CD8-positive, alpha-beta memory T cell (primary cell): ENCODE measurements at places on chromosomes 3 and 15.

- DNase-seq, result no peak
Observed at GRCh38 chr15:36232491-36232890, 346.9 kb upstream of the CDIN1 start.

GRCh38 chr15:80480909-80481308 is 76.7 kb downstream of the ARNT2 start:
- no peak for DNase-seq

DNA sequence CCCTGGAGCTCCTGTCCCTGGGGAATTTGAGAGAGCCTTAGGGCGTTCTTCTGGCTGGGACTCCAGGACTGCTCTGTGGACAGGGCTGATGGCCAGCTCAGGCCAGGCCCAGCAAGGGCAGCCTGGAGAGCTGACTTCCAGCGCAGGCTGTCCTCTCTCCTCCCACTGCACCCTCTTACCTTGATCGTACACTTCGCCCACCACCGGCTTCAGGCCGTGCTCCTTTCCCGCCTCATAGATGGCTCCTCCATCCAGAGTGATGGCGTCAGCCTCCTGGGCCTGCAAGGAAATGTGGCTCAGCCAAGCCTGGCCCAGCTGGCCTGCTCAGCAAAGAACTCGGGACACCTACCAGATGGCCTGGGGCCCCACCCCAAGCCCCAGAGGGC is 3.1 kb downstream of the MELTF start:
- DNase-seq, result no peak

DNA sequence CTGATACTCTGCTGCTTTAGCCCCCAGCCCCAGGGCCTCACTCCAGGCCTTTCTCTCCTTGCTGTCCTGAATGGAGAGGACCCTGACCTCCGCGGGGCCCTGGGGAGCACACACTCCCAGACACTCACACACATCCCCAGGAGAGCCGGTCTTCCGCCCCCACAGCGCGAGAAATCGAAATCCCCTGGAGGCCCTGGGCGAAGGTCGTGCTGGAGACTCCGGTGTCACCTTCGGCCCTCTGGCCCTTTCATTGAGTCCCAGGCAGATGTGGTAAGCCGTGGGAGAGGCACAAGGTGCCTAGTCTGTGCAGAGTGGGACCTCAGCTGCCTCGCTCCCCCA is 848 bp upstream of the GOLGA8B start:
- DNase-seq, result no peak

DNA sequence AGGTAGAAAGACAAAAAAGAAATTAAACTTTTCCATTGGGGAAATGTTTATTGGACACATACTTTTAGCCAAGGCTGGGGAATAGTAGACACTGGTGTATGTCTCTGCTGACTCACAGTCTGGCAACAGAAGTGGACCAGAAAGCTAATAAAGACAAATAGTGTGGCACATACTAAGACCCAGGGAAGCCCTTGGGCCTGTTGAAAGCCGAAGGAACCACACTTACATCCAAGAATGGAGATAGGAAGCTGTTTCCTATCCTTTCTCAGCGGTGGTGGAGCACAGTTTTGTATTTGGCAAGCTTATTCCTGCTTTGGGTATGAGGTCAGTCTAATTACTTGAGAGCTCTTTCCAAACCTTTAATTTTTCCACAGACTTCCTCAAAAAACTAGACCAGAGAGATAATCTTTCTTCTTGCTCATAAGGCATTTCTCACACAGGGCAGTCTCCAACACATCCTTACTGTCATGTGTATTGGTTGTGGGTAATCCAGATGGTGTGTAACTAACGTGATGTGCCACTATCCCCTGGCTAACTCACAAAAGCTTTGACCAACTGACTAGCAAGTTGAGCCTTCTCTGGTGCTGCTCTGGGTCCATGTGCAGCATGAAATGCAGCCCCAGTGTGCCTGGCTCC is 279.1 kb upstream of the IGF1R start:
- no peak for DNase-seq

GRCh38 chr3:16769525-16769924 is 115.2 kb upstream of the PLCL2 start:
- no peak for DNase-seq
